Colonic mucosa (tissue), 4 donors: ENCODE measurements at places on chromosomes 12 and 14.

DNA sequence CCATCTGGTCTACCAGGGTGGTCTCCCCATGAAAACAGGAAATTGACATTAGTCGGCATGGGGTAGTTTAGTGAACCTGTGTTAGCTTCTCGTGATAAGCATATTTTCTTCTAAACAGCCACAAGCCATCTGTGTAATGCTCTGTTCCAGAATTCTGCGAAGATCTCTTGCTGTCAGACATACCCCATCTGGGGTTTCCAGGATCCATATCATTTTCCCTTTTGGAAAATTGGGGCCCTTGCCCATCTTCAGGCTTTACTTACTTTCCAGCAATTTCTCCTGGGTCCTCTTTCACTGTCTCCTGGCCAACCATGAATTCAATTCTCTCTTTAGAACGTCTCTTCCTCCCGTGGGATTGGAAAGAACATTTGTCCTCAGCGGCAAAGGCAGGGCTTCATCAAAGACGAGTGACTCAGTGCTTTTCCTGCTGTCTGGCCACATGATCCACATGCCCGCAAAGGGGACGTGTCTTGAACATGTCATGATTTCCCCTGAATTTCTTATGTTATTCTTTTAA lies 21.4 kb upstream of the NCOR2 start:
- DNase-seq = no peak

- DNase-seq = no peak
These were observed 461.4 kb upstream of the USP15 start for GRCh38 chr12:61798778-61799177.

DNA sequence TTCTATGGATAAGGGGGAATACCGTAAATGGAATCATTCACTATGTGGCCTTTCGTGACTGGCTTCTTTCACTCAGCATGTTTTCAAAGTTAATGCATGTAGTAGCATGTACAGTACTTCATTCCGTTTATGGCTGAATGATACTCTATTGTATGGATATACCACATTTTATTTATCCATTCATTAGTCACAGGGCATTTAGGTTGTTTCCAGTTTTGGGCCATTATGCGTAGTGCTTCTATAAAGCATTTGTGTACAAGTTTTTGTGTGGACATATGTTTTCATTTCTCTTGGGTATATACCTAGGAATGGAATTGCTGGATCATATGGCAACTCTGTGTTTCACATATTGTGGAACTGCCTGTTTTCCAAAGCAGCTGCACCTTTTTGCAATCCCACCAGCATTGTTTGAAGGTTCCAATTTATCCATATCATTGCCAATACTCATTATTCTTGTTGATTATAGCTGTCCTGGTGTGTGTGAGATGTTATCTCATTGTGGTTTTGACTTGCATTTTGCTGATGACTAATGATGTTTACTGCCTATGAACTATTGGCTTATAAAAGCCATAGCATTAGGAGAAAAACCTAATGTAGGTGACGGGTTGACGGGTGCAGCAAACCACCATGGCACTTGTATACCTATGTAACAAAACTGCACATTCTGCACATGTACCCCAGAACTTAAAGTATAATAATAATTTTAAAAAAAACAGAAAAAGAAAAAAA lies 45.5 kb downstream of the ATF7IP start:
- no peak for DNase-seq

DNA sequence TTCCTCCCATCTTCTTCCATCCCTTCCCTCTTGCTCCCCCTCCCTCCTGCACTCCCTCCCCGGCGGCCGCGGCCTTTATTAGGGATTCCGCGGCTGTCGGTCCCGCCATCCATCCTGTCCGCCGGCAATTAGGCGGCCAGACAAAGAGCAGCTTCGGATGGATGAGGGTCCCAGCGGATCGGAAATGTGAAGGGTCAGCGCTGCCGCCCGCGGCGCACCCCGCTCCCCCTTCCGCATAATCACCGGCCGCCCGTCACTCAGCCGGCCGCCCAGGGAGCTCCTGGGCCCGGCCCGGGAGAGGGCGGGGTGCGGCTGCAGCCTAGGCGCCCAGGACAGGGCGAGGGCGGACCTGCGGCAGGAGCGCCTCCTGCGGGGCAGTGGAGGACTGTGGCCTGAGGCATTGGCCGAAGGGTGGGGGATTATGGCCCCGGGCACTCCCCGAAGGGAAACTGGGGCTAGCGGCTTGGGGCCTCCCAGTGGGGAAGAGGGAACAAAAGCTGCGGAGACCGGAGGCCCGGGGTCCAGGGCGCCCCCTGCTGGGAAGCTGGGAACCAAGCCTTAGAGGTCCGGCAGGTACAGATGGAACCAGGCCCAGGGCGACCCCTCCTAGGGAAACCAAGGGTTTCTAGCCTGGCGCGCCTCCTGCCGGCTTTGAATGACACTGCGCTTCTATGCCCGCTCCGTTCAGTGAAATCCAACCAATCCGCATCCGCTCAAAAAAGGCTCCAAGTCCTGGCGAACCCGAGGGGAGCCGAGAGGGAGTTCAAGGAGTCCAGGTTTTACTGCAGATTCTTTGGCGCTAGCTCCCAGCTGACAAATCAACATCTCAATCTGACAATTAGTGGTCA lies 4.4 kb upstream of the DNAJC22 start:
- peak; percentile 90 for DNase-seq

DNA sequence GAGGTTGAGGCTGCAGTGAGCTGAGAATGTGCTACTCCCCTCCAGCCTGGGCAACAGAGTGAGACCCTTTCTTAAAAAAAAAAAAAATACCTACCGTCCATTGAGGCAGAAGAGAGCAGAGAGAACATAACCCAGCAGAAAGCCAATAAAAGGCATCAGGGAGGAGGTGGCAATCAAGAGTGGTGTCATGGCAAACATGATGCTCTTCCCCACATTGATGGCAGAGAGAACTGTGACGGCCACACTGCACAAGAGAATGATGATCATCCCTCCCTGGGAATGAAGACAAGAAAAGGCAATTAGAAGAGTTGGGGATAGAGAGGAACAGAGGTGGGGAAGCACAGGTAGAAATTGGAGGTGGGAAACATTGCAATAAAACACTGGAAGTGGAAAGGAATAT lies 12.1 kb downstream of the SRSF5 start:
- DNase-seq = no peak

DNA sequence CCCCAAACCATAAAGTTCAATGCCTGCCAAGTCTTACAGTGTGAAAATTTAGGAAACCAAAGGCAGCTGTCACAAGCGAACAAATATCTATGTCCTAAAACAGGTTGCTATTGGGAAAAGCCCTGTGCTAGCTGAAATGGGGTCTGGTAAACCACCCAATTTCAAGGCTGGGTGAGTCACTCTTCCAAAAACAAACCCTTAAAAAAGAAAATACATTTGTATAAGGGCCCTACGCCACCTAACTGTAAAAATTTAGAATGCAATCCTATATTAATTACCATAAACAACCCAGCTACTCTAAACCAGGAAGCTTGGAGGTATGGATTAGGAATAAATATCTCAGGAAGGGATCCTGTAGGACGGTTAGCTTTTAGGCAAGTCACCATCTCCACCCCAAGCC lies 32.1 kb downstream of the PRMT8 start:
- DNase-seq = no peak

- DNase-seq = no peak
These were observed 17.2 kb downstream of the RILPL1 start for GRCh38 chr12:123516216-123516780.

DNA sequence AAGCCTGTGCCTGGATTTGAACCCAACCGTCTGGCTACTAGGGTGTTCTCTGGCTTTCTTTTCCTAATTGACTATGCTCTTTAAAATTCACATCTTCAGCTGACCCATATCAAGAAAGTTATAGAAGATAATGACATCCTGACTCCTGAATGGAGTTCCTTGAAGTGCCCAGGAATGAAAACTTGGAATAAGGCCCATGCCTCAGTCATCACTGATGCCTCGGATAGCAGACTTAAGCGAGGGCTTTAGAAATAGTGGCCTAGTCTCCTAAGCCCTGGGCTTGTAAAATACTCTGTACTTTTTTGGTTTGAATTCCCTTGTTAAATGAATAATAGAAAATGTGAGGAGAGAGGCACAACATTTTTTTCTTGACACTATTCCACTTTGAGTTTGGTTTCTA lies 39.0 kb downstream of the CHST11 start:
- no peak for DNase-seq
